ENCODE measurements at places on chromosomes 4 and X.

- no peaks in the 10 kb centered on the region for H3K27me3 ChIP-seq
- peak overlapping the region; percentile 89 for H3K4me3 ChIP-seq
Measured at GRCh38 chrX:2609431-2610238, 81.5 kb upstream of the CD99 start.

GRCh38 chr4:108030332-108030731, 40.6 kb downstream of the HADH start:
- peak overlapping the region; percentile 54 for H3K4me3 ChIP-seq
- H3K27me3 ChIP-seq = no peaks in the 10 kb centered on the region
- H3K27ac ChIP-seq = peak overlapping the region; percentile 96
- DNase-seq = peak; percentile 75

GRCh38 chrX:42615161-42615563, 162.8 kb downstream of the PPP1R2C start:
- no peak overlapping the region for H3K27ac ChIP-seq
- H3K4me1 ChIP-seq = peaks cover 12% of the 10 kb centered on the region
- H3K4me3 ChIP-seq = no peak overlapping the region
- DNase-seq = no peak
- H3K27me3 ChIP-seq = no peaks in the 10 kb centered on the region

DNA sequence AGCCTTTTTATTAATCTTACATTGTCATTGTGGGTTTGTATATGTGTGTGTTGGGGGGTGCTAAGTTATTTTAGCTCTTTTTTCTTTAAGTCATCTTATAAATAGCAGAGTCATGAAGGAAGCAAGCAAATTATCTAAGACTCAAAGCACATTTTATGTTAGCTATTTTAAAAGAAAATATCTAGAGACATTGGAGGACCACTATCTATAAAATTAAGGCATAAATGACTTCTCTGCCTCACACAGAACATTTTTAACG, 3.7 kb upstream of the PPBP start:
- H3K27ac ChIP-seq = no peak overlapping the region
- H3K4me1 ChIP-seq = no peaks in the 10 kb centered on the region
- no peaks in the 10 kb centered on the region for H3K27me3 ChIP-seq
- no peaks in the 10 kb centered on the region for H3K36me3 ChIP-seq

DNA sequence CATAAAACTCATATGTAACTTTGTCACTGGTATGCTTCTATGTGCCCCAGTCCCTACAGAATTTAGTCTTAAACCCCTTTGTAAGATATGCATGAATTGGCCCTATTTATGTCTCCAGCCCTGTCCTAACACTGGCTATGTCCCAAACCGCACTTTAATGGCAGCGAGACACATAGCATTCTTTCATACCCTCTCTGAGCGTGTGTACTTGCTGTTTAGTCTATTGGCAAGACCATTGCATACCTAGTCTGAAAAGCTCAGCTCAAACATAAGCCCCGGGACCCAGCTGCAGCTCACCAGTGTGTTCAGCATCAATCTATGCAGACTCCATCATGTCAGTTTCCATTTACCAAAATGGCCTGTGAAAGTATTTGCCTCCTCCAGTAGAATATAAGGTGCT, 1018.4 kb upstream of the TENM3 start:
- H3K27ac ChIP-seq = no peak overlapping the region
- H3K36me3 ChIP-seq = no peaks in the 10 kb centered on the region
- no peaks in the 10 kb centered on the region for H3K27me3 ChIP-seq
- no peak for DNase-seq
- H3K4me3 ChIP-seq = no peak overlapping the region
- no peaks in the 10 kb centered on the region for H3K4me1 ChIP-seq

DNA sequence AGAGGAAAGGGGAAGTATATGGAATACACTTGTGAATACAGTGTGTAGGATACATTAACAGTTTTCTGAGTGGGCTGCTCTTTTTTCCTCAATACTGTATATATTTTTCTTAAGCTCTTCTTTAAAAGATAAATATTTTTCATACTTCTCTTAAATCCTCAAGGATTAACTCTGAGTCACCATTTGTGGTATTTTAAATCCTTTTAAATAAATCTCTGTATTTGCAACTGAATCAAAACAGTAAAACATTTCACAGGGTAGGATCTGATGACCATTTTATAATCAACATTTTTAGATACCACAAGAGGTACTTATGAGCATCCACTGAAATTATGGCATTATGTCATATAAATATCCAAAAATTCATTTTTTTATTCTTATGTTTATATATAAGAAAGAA, 87.6 kb downstream of the GAB1 start:
- H3K4me1 ChIP-seq = no peaks in the 10 kb centered on the region
- H3K4me3 ChIP-seq = no peak overlapping the region
- no peak for DNase-seq
- H3K27me3 ChIP-seq = peaks cover 3% of the 10 kb centered on the region

GRCh38 chr4:182240161-182241130, 2.8 kb upstream of the TENM3 start:
- no peak overlapping the region for H3K4me3 ChIP-seq
- peaks cover 4% of the 10 kb centered on the region for H3K27me3 ChIP-seq
- DNase-seq = no peak
- H3K4me1 ChIP-seq = no peaks in the 10 kb centered on the region
- H3K27ac ChIP-seq = no peak overlapping the region
- no peaks in the 10 kb centered on the region for H3K36me3 ChIP-seq

DNA sequence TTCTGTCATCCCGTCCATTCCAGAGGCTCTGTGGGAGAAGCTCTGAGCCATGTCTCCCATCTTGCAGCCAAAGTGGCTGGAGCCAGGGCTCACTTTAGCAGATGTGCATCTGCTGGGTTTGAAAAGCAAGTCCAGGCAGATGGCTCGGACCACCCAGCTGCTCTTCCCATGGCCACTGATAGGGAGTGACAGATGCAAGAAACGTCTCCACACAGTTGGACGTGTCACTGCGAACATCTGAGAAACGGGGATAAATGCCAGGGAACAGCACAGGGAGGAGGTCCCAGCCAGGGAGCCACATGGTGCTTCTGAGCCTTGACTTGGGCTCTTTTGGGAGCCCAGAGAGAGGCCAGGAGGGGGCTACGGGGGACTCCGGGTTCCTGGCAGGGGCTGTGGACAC, 242.3 kb downstream of the AFAP1 start:
- no peak overlapping the region for H3K27ac ChIP-seq
- H3K4me3 ChIP-seq = no peak overlapping the region
- H3K36me3 ChIP-seq = no peaks in the 10 kb centered on the region
- no peaks in the 10 kb centered on the region for H3K4me1 ChIP-seq
- no peak for DNase-seq
